ENCODE measurements at places on chromosomes 7 and 10. TPM values are rescaled to one million over a fixed set of nuclear protein-coding genes. Genes with fewer than 3 reads are reported as not detected.
A peak's percentile ranks its signal among the peaks of the same experiment; 100 is the strongest.

GRCh38 chr7:159149488-159149887, 4.8 kb upstream of the VIPR2 start:
- no peak overlapping the region for H3K27ac ChIP-seq
- H3K36me3 ChIP-seq = no peaks in the 10 kb centered on the region
- peaks cover 11% of the 10 kb centered on the region for H3K27me3 ChIP-seq
- DNase-seq = no peak

GRCh38 chr10:14180911-14181566, 149.7 kb downstream of the FRMD4A start:
- DNase-seq = peak; percentile 27
- peaks cover 69% of the 10 kb centered on the region for H3K27me3 ChIP-seq
- no peak overlapping the region for H3K4me3 ChIP-seq
- no peaks in the 10 kb centered on the region for H3K4me1 ChIP-seq
- H3K36me3 ChIP-seq = no peaks in the 10 kb centered on the region

DNA sequence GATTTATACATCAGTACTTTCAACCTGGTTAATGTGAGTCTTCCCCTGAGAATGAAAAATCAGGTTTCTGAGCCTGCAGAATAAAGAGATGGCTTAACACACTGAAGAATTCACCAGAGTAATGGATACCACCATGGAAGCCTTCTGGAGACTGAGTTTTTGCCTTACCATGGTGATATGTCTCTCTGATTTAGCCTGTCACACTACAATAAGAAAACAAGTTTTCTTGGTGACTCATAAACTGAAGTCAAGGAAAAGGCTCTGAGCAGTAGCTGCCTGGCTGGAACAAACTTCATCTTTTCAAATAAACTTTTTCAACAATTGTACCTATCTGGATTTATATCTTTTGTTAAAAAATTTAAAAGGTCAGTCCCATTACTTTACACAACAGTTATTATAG, 229.0 kb downstream of the PRPF18 start:
- peaks cover 3% of the 10 kb centered on the region for H3K36me3 ChIP-seq
- H3K4me1 ChIP-seq = peaks cover 49% of the 10 kb centered on the region
- peak; percentile 77 for DNase-seq
- H3K27ac ChIP-seq = peak overlapping the region; percentile 19
- H3K4me3 ChIP-seq = no peak overlapping the region

- H3K4me3 ChIP-seq = no peak overlapping the region
- no peaks in the 10 kb centered on the region for H3K36me3 ChIP-seq
- H3K27me3 ChIP-seq = peaks cover 6% of the 10 kb centered on the region
- H3K4me1 ChIP-seq = no peaks in the 10 kb centered on the region
- no peak for DNase-seq
Observed at GRCh38 chr7:121166916-121167315, 161.9 kb upstream of the WNT16 start.

LIPJ gene
- 0.09 TPM for total RNA-seq

DNA sequence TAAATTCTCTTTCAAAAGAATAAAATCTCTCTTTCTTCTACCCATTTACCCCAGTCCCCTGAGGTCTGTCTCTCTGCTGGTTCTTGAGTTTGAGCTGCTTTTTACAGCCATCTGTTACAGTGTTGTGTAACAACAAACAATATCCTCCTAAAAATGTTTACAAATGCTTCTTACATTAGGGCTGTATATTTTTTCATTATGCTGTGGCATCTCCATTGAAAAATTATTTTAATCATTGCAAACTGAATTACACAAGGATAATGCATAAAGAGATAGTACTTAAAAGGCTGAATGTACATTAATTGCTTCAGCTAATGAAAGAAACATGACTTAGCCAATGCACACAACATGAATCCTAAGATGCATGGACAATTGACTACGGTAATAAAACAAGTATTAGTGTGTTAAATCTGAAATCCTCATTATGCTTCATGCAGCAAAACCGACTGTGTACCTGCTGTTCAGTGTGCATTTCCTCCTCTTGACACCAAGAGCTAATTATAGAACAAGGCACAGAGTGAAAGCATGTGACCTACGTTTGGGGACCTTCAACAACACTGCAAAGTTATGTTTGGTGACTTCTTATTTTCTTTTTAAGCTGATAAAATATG, 181.7 kb upstream of the RHOBTB1 start:
- no peak overlapping the region for H3K27ac ChIP-seq
- H3K4me1 ChIP-seq = peaks cover 5% of the 10 kb centered on the region
- H3K36me3 ChIP-seq = no peaks in the 10 kb centered on the region
- H3K27me3 ChIP-seq = no peaks in the 10 kb centered on the region
- DNase-seq = no peak

IPMK gene
- total RNA-seq = 8.1 TPM

ANKRD61 gene
- total RNA-seq = 0.35 TPM
